ENCODE measurements at places on chromosomes 3 and 15. TPM values are rescaled to one million over a fixed set of nuclear protein-coding genes. Genes with fewer than 3 reads are reported as not detected.

- no peak for DNase-seq
Observed at GRCh38 chr3:10804183-10804648, 11.8 kb upstream of the SLC6A11 start.

GRCh38 chr3:183701744-183702143 is 4.1 kb downstream of the YEATS2 start:
- no peak for DNase-seq

- DNase-seq, result no peak
Observed at GRCh38 chr3:126056088-126056487, 27.8 kb downstream of the SLC41A3 start.

GRCh38 chr15:39473298-39473947 is 107.5 kb upstream of the THBS1 start:
- DNase-seq, result peak; percentile 80

DNA sequence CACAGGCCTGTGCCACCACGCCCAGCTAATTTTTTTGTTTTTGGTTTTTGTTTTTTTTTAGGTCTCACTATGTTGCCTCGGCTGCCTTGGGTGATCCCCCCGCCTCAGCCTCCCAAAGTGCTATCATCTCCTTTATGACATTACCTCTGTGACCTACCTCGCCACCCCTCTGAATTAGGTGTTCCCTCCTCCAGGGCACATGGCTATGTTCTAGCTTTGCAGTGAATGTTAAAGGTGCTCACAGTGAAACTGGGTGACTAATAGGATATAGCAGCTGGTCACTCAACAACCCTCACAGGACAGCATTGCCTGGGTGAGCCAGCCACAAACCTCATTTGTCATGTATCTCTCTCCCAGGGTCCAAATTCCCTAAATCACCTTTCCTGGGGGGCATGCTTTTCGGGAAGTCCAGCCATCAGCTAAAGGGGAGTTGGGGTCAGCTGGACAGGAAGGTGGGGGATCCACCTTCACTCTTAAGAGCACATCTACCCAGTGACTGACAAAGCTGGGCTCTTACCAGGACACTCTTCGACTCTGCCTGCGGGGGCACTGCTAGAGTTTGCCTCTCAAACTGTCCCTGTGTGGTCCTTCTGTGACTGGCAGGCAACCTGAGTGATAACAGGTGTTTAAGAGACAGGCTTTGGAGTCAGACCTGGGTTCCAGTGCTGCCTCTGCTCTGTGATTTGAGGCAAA is 1.6 kb upstream of the TTLL3 start:
- DNase-seq, result no peak

DNA sequence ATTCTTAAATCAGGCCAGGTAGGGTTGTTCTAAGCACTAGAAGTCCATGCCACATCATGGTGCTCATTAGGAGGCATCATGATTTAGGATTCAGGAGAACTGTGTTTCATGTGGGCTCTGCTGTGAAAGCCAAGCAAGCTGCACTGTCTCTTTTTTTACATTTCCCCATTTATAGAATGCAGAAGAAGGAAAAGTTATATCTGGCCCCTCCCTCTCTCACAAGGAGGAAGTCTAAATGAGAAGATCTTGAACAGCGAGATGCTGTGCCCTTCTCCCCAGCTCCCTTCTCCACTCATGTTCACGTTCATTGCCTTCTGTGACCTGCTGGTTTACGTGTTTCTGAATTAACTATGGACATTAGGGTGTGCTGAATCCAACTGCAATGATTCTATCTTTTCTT is 178.5 kb upstream of the RASGRP1 start:
- no peak for DNase-seq

- DNase-seq, result no peak
Observed at GRCh38 chr15:98943051-98943508, 64.5 kb downstream of the PGPEP1L start.

DNA sequence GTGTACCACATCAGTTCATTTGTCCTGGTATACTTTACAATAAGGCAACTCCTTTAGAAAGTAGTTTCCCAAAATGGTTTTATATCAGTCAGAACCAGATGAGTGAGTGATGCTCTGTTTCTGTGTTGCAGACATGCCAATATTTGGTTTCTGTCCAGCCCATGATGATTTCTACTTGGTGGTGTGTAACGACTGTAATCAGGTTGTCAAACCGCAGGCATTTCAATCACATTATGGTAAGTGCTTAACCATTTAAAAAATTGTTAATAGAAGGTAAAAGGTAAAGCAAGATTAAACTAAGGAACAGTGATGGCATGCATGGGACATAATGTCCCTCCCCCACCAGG is 40.0 kb upstream of the SCAANT1 start:
- DNase-seq, result no peak

- DNase-seq, result no peak
Observed at GRCh38 chr3:129070086-129070885, 9.7 kb downstream of the GP9 start.

GRCh38 chr15:31125061-31125460 is 23.5 kb upstream of the TRPM1 start:
- no peak for DNase-seq

- no peak for DNase-seq
Observed at GRCh38 chr3:71348001-71348632, 235.4 kb downstream of the FOXP1 start.

DNA sequence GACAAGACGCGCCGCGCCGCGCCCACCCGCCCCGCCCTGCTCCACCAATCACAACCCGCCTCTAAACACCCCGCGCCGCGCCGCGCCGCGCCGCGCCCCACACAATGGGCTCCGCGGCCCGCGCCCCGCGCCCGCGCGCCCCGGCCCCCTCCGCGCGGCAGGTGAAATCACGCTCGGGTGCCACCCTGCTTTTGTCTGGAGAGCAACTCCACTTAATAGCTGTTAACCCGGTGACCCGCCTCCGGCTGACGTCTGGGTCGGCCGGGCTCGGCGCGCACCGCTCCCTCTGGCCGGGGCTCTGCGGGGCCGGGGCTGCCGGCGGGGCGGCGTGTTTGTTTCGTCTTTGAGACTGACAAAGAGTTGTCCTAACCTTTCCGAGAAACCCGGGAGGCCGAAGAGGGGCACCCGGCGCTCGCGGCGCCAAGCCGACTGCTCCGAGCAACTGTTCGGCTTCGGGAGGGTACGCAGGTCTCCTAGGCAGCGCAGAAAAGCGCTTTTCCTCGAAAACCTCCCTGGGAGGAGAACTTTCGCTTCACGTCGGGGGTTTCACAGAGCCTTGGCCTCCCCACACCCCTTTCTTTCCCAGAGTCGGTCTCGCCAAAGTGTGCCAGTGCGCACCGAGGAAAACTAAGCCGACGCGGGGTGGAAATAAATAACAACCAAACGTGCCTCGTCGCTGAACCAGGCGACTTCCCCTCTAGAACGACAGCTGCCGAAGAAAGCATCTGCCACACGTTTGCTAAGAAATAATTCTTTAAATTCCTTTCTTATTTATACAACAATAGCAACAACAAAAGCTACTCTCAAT is 518.4 kb downstream of the FOXP1 start:
- peak; percentile 52 for DNase-seq

GRCh38 chr3:105767776-105768175 is 101.0 kb downstream of the CBLB start:
- no peak for DNase-seq

DNA sequence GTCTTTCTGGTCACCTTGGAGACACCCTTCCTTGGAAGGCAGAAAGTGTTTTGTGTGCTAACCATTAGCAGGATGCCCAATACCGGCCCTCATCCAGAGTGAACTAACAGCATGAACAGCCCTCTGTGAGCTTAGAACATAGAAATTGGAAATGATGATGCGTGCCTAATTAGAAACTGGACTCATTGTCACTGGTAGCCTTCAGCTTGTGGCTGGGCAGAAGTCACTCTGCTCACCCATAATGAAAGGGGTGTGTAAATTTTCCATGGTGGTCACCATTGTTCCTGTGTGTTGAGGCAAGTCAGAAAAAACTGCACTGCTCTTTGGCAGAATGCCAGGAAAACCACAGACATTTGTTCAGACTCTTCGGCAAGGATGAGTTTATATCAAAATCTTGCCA is 74.7 kb upstream of the CNTN4 start:
- DNase-seq, result no peak

DNA sequence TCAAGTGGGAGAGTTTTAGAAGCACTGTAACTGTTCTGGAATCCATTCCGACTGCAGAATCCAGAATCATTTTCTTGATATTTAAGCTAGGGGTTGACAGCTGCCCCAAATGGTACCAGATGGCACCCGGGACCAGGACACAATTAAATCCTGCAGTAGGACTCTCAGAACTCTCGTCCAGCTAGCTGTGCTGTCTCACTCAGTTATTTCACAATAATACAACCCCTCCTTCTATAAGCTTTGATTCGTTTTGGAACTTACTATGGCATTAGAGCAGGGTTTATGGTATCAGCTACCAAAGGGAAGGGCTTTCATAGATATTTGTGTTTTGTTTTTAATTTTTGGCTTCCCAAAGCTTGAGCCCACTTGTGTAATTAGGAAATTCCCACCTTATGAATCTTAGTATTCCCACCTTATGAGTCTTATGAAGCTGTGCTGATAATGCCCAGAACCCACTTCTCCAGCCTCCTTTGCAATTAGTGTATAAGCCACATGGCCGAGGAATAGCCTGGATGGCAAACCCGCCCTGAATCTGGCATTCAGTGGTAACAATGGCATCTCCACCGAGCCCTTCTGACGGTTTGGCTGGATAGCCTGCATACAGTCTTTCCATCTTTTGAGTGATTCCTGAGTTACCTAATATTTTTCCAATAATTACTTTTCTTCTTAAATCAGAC is 120.1 kb downstream of the UACA start:
- no peak for DNase-seq

DNA sequence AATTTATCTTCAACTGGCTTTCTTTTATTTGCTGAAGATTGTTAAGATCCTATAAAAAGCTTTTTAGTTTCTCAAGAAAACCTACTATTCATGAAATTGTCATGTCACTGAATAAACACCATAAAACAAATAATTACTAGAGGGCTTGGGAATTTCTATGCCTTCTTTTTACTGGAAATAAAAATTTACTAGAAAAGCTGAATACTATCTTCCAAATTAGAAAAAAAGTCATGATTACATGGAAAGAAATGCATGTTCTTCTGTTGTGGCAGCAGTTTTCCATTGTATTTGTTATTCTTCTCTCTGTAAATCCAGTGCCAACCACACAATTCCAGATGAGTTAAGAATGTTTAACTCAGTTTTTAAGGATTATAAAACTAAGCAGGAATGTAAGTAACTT is 153.8 kb downstream of the RAP2B start:
- DNase-seq, result no peak

- no peak for DNase-seq
Observed at GRCh38 chr15:74320352-74321247, 46.8 kb downstream of the CYP11A1 start.

DNA sequence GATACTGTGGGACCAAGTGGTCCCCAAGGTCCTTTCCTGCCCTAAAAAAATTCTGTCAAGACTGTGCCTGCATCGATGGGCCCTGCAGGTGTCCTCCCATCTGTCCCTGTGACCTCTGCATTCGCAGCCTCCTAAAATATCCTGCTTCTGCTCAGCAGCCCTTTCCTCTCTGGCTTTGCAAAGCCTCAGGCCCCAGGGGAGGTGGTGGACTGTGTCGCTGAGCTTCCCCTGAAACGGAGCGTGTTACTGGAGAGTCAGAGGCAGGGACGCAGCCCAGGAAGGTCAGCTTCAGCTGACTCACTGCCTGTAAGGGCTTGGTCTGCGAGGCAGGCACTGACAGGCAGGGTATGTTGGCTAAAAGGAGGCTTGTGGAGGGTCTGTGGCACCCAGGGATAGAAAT is 110.0 kb downstream of the RAB11A start:
- no peak for DNase-seq

DNA sequence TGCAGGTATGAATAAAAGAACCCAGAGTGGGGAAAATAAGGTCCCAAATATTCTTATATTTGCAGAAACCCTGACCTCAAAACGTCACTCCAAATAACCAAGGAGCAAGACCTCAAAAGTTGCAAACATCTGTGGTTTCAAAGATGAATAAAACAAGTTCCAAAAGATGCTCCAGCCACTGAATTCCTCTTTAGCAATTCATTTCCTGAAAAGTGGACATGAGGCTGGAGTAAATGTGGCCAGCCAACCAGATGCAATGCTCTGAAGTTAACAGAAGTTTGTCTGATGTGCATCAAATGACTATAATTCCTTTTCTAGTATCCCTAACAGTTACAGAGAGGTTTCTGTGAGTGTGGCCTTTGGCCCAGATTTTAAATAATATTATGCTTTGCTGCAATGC is 71.2 kb upstream of the WNT5A start:
- DNase-seq, result no peak

DNA sequence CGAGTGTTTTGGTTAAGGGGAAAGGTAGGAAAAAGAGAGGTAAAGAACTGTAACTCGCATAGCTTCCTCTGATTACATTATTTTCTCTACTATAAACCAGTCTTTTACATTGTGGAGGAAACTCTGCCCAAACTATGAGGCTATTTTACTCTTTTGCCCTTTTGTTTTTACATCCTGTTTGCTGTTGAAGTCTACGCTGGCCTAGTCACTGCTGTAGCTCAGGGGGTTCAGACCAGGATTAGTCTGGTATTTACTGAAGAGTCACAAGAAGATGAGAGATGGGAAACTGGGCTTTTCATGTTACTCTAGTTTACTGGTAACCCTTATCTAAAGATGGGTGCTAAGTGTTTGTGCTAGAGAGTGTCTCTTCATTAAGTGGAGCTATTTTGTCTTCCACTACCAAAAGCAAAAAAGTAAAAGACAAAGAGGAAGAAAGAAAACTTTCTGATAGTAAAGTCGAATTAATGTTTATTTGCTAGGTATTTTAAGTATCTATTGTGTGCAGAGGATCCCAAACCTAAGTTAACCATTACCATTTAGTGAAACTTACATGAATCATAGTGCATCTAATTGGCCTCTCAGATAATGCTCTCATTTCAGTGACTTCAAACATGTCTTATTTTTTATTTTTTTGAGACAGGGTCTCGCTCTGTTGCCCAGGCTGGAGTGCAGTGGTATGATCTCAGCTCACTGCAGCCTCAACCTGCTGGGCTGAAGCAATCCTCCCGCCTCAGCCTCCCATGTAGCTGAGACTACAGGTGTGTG is 10.9 kb downstream of the RARB start:
- DNase-seq, result no peak

DNA sequence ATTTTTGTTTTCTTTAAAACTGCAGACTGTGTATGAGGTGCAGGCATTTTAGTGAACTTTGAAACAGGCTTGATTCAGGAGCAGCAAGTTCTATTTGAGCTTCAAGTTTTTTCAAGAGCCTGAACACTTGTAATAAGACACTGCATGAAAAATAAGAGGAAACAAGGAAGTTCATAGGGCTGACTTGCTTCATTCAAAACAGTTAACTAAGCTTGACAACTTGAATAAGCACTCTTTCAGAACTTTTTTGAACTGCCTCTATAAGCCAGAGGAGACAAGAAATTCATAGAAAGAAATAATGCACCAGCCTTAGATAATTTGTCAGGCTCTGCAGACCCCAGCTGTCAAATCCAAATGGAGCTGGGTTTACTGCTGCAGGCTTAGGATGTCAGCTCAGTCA is 130.2 kb downstream of the SSR3 start:
- peak; percentile 4 for DNase-seq

GRCh38 chr15:34855413-34855812 is 60.1 kb upstream of the ACTC1 start:
- peak; percentile 63 for DNase-seq

GRCh38 chr3:150912501-150912900 is 7.3 kb upstream of the MINDY4B start:
- DNase-seq, result no peak

Gene NDUFB5
- 149 TPM for polyA plus RNA-seq

Gene MYZAP
- polyA plus RNA-seq, result 71.8 TPM

Gene CCDC80
- polyA plus RNA-seq, result 103 TPM

Gene EPHB1
- polyA plus RNA-seq, result 2.8 TPM

Gene WNT5A
- polyA plus RNA-seq, result 32.6 TPM

Gene GOLGA8J
- 1.9 TPM for polyA plus RNA-seq

Gene CLDN11
- 6.3 TPM for polyA plus RNA-seq

Gene ZPLD1
- polyA plus RNA-seq, result not detected

Data from right lung (tissue), 10 donors.